ENCODE measurements at places on chromosomes 7 and 10.

DNA sequence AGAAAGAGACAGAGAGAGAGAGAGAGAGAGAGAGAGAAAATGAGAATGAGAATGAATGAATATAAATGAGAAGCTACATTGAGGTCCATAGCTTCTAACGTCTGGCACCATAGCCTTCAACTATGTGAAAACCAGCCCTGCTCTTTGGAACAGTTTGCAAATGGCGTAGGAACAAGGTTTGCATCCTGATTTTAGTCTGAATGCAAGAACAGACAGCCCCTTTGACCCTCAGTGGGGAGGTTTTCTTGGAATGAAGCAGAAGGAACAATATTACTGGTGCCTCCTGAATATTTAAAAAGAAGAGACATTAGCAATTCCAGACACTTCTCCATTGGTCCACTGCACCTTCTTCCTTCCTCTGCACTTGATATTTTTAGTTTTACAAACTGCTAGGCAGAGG, 23.0 kb downstream of the LHPP start:
- DNase-seq: no peak

DNA sequence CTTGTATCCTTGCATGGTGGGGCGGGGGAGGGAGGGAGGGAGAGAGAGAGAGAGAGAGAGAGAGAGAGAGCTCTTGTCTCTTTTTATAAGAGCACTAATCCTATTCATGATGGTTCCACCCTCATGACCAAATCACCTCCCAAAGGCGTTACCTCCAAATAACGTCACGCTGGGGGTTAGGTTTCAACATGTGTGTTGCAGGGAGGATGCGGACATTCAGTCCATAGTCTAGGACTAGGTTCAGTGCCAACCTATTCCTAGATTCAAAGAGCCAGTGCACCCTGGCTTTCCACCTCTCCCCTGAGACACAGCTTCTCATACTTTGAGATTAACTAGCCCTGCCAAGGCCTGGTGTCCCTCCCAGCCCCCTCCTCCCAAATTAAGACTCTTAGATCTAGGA, 123.0 kb downstream of the GRK5 start:
- no peak for DNase-seq

DNA sequence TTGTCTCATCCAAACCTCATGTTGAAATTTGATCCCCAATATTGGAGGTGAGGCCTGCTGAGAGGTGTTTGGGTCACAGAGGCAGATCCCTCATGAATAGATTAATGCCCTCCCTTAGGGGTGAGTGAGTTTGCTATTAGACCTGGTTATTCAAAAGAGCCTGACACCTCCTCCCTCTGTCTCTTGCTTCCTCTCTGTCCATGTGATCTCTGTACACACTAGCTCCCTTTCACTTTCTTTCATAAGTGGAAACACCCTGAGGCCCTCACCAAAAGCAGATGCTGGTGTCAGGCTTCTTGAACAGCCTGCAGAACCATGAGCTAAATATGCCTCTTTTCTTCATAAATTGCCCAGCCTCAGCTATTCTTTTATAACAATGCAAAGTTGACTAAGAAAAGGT, 447.1 kb downstream of the MDFIC start:
- DNase-seq: no peak

DNA sequence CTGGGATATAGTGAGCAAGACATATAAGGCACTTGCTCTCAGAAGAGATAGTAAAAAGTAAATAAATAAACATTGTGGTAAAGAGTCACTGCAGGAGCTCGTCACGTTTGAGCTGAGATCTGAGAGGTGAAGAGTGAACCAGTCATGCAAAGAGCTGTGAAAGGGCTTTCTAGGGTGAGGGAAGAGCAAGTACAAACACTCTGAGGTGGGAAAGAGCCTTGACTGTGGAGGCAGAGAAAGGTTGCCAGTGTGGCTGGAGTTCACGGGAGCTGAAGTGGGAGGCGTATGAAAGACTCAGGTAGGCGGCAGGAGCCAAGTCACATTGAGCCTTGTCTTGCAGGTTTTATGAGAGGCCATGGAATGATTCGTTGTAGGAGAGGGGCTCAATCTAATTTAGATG, 141.0 kb downstream of the C1GALT1 start:
- DNase-seq: no peak

- no peak for DNase-seq
These were observed 62.2 kb upstream of the CARD11 start for GRCh38 chr7:3105856-3106255.

Measured in AML-193 (cell line).